OCI-LY7 (cell line): ENCODE measurements at places on chromosomes 12 and 14. TPM values are rescaled to one million over a fixed set of nuclear protein-coding genes. Genes with fewer than 3 reads are reported as not detected.

GRCh38 chr12:57027011-57027804 is 10.9 kb upstream of the TAC3 start:
- no peak for DNase-seq

The PPTC7 gene
- total RNA-seq, result 29.7 and 30.6 TPM in 2 replicates

DNA sequence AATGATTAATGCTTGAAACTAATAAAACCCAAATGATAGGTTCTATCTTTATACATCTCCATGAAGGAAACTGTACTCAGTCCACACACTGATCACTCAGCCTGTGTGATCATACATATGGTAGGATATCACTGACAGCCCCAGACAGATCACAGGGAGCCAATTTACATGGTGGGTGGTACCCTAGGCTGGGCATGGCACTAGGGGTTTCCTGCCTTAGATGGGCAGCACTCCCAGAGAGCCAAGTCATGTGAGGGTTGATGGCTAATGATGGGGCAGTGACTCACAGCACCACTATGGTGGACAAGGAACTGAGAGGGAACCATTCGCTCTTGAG is 89.6 kb upstream of the PTPRR start:
- DNase-seq, result no peak

The TGFB3 gene
- 5.5 and 5.6 TPM in 2 replicates for total RNA-seq

DNA sequence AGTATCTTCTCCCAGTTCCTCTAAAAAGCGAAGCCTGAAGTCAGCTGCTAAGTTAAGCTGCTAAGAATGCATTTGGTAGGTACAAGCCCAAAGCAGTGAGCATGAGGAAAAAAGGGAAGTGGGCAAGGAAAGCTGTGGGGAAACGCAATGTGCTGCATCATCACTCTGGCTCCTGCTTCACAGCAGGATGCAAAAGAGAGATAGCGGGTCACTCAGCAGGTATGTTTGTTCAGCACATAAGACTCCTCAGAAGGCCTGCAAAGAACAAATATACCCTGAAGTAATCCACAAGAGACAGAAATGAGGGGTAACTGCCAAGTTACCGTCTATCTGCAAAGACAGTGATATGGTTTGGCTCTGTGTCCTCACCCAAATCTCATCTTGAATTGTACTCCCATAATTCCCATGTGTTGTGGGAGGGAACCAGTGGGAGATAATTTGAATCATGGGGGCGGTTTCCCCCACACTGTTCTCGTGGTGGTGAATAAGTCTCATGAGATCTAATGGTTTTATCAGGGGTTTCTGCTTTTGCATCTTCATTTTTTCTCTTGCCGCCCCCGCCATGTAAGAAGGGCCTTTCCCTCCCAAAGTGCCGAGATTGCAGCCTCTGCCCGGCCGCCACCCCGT is 127.4 kb upstream of the EGLN3 start:
- DNase-seq, result no peak

DNA sequence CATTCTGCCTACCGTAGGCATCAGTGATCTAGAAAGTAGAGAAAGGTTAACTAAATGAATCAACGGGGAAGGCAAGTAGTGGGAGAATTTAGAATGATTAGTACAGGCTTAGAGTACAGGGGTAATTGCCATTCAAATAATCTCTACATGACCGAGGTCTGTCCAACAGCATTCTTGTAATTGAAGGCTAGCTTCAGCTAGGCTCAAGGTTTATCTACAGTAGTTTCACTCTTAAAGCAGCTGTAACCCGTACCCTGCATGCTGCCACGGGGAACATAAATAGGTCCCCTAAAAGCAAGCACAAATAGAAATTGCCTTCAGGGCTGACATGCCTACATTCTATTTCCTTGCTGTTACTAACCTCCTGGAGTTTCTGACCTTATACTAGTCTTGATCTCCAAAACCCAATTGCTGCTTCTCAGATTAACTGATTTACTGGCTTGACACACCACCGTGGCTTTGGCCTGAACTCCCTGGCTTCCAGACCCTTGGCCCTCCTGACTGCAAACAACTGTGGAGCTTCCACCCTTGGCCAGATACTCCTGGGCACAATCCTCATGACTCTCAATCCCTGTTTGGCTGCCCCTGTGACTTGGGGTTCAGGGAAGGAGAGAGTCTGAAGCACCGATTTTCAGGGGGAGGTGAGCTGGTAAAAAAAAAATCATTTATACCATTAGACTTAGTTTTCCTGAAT is 242.1 kb upstream of the FOXN3 start:
- no peak for DNase-seq

DNA sequence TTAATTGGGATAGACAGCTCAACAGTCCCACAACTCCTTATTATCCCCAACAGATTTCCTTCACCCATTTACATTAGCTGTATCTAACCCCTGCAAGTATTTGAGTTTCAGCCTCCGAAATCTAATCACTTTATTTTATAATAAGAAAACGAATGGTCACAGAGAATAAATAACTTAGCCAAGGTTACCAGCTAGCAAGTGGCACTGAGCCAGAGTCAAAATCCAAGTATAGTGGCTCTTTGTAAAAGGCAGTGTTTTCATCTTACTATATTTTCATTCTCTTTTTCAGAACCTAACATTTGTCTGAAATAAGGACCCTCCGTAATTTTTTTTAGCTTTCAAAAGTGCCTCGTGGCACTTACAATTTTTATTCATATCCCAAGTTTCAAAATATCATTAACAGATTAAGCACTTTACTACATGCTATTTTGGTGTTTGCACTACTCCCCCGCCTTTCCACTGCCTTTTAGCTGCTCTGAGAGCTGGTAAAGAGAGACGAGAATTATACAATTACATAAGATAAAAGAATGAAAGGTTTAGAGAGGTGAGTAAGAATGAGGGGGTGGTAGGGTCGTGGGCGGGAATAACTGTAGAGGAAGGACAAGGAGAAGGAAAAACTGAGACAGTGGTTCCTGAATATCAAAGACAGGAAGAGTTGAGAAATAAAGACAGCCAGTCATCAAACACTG is 3.7 kb upstream of the USP15 start:
- DNase-seq, result no peak

DNA sequence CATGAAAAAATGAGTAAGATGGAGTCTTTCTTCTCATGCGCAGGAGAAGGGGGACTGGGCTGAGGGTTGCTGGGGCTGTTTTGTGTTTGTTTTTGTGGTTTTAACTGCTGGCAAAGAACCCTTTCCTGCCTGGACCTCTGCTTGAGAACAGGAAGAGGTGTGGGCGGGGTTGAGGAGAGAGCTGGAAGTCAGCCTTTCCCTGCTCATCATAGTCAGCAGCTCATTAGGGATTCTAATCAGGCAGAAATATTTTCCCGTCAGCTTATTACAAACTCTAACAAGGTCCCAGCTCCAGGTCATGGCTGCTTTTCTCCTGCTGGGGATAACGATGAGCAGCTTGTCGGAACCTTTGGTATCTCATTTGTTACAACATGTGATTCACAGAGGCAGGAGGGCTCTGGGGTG is 185.0 kb upstream of the NRXN3 start:
- no peak for DNase-seq

DNA sequence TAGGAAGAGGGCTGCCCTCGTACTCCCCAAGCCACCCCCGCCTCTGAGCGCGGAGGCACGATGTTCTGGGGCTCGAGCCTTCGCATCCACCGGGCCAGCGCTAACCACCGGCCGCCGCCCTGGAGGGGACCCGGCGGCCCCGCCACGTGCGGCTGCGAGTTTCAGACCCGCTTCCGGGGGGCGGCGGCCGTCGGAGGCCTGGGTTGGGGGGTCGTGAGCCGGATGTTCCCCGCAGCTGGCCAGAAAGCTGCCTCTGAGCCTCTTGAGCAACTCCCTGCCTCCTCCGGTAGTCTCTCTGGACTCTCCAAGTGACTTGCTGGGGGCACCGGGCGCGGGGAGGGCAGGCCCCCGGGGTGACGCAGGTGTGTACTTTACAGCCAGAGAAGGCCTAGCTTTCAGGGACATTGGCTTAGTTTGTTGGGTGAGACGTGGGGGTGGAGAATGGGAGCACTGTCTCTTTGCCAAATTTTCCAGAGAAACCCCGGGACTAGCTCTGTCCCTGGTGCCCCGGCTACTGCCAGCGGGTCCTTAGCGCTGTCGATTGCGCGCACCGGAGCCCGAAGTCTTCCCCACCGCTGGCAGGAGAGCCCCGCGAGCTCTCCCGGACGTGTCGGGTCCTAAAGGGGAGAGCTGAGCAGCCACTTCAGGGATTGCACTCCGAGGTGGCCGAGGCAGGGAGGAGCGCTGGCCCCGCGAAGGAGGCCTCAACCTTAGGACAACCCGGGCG is 15.6 kb downstream of the OTX2 start:
- no peak for DNase-seq

The KRT79 gene
- not detected in 2 replicates for total RNA-seq
